ENCODE measurements at places on chromosomes 2 and 18.

- DNase-seq = no peak
Measured at GRCh38 chr2:71064754-71065621, 3.5 kb upstream of the NAGK start.

DNA sequence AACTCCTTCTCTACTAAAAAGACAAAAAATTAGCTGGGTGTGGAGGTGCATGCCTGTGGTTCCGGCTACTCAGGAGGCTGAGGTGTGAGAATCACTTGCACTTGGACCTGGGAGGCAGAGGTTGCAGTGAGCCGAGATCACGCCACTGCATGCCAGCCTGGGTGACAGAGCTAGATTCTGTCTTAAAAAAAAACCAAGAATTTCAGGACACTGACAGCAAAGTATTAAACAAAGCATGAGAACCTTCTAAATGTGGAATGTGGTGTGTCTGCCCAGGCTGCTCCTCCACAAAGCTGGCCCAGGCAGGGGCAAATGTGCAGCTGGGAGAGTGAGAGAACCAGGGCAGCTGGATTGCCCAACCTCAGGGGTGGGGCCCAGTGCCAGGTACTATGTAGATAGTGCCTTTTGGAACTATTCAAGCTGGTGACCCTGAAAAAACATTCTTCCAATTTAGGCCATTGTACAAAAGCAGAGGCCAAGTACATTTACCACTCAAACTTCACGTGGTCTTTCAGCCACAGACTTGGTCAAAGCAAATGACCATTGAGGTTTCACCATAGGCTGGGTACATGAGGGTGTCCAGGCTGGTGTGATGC is 6.7 kb upstream of the UGT1A5 start:
- no peak for DNase-seq

DNA sequence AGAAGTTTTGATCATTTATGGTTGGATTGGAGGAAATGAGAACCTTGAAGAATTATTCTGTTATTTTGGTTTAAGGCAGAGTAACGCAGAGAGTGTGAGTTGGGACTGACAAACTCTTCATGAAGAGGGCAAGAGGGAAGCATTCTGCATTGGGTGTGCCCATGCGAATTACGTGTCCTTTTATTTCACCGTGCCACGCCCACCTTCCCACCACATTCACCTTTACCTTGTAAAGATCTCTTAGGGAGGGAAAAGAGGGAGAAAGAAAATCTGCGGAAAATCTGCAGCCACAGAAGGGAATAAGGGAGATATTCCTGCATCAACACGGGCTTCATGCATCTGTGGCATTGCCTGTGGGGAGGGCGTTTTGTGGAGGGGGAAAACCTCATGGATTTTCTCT is 31.8 kb downstream of the SLC9A4 start:
- no peak for DNase-seq

- DNase-seq = no peak
Measured at GRCh38 chr18:49491534-49491856, 4.5 kb upstream of the C18orf32 start.

DNA sequence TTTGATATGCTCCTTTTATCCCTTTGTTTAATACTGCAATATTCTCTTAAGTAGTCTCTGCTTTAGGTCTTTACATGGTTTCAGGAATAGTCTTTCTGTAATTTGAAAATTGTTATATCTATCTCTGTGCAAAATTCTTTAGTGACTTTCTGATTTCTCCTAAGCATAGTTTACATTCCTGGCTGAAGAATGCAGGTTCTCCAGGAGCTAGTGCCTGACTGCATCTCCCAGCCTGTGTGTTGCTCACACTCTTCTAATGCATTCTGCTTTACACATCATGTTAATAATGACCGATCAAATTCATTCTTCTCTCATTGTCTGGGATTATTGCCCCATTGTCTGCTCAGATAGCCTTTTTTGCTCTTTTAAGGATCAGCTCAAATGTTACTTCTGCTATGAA is 1349.2 kb downstream of the DSC3 start:
- no peak for DNase-seq

GRCh38 chr2:71070294-71071093 is 2.0 kb downstream of the NAGK start:
- DNase-seq = no peak

- no peak for DNase-seq
Measured at GRCh38 chr2:151978709-151979108, 120.1 kb downstream of the CACNB4 start.

- no peak for DNase-seq
Measured at GRCh38 chr18:73663581-73663980, 484.1 kb downstream of the FBXO15 start.

DNA sequence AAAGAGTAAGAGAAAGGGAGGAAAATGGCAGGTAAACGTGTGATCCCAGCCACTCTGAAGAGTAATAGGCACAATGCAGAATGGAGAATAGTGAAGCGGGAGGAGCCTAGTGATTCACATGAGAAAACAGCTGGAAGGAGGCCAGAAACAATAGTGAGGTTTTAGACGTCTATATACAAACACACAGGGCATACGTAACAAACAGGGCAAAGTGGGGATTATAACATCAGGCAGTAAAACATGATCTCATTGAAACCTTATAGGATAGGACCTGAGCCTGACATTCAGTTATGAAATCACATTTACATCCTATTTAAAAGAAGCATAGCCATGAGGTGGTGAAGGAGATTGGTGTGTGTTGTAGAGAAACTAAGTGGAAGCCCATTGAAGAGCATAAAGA is 33.0 kb upstream of the GATA6 start:
- no peak for DNase-seq

GRCh38 chr2:39550701-39551285 is 113.7 kb upstream of the MAP4K3 start:
- DNase-seq = no peak

DNA sequence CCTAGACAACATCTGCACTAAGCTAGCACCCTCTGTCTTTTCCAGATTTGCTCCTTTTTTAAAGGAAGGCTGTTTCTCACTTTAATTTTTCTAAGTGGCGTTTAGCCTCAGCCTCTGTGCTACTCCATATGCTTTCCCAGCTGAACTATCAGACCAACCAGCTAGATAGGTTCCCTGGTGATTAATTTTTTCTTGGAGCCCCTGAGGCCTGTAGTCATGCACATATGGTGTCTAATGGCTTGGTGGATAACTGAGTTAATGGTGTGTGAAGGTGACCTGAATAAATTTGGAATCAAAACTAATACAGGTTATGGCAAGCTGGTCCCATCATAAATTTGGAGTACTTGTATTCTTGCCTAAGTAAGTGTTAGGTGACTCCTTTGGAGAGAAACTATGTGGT is 135.5 kb downstream of the MGAT5 start:
- no peak for DNase-seq

DNA sequence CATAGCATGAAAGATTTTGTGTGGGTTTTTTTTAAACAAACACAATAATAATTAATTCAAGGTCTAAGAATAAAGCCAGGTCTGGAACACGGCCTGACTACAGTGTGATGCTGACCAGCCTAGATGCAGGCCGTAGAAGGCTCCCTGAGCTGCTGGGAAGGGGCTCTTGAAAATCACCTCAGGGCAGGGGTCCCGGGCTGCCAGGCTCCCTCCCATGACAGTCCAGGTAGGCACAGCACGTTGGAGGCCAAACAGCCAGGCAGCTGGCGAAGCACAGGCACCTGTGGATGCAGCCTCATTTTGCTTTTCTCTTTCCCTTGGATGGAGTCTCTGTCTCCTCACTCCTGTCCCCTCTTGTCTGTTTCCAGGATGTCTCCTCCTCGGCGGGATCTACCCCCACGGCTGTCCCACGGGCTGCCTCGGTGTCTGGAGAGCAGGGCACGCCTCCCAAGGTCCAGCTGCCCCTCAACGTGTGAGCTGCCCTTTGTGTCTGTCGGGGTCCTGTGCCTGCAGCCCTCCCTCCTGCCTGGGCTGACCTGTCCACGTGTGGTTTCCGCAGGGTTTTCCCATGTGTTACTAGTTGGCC is 194.5 kb downstream of the SEPTIN10 start:
- DNase-seq = no peak

- no peak for DNase-seq
Measured at GRCh38 chr18:37783771-37784170, 218.2 kb upstream of the CELF4 start.

- DNase-seq = peak; percentile 60
Measured at GRCh38 chr18:3448838-3449511, 997 bp upstream of the TGIF1 start.

- DNase-seq = no peak
Measured at GRCh38 chr2:19714926-19715325, 186.9 kb downstream of the TTC32 start.

DNA sequence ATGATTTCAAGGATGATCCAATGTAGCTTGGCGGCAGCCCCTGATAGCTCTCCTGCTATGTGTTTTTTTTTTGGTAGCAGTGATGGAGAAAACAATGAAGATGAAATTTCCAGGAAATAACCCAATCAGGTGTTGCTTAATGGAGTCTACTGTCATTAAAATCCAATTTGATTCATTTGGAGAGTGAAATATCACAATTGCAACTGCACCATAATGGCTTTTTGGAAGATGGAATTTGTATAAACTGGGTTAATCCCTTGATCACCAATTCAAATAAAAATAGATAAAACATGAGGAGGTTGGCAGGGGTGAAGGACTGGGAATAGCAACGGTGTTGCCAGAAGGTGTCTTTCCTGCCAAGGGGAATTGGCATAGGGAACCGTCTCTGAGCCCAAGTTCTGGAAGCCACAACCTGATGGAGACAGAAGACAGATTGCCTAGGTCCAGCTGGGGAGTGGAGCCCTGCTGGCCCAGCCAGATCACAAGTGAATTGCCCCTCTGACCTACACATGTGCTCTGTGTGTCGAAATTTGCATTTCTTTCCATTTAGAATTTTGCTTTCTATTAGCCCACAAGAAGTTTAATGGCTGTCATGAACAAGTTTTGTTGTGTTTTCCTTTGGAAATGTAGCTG is 170.3 kb upstream of the SPRED2 start:
- no peak for DNase-seq

DNA sequence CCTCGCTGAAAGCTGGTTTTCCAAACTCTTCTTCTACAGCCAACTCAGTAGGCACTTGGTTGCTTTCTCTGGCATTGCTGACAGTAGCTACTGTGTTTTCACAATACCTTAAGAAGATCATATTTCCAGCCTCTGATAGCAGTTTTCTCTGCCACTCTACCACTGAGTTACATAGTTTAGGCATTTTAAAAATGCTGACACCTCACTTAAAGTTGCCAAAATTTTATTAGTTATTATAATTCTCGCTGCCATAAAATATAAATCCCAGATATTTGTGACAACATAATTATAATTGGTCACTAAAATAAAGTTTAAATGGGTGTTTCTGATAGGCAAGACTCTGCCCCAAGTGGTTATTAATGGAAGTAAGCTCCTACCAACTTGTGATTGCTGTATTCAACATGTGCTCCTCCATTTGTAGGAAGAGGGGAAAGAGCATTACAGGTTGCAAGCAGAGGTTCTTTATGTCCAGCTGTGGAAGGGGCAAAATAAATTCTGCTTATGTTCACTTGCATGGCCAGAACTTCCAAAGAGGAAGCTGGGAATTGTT is 1202.8 kb downstream of the CNTNAP5 start:
- no peak for DNase-seq

- no peak for DNase-seq
Measured at GRCh38 chr2:217106650-217107014, 246.8 kb upstream of the TNP1 start.

DNA sequence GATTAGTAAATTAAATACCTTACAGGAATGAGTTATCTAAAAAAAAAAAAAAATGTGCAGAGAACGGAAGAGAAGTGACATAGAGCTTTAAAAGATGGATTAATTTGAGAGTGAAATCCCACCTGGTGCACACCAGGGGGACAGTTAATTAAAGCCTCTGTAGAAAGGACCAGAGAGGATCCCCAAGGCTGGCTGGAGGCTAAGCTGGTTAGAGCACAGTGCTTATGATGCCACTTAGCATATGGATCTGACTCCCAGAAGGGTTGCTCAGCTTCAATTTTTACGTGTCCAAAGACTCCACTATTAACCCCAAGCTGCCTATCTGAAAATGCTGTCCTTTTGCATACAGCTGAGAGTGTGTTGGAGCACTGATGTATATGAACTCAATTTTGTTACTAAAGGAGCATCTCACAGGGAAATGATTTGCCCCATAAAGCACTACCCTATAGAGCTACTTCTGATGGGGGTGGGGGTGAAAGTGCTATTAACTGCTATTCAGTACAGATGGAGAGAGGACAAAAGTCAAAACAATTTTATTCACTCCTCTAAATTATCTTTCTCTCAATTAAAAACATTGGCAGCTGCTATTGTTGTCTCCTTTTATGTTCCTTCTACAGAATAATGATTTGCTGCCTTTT is 15.2 kb upstream of the SLC8A1 start:
- DNase-seq = no peak

- no peak for DNase-seq
Measured at GRCh38 chr18:28208268-28208667, 31.3 kb upstream of the CDH2 start.

GRCh38 chr2:30439879-30440278 is 7.2 kb upstream of the LCLAT1 start:
- no peak for DNase-seq

GRCh38 chr2:14756981-14757657 is 124.6 kb downstream of the LRATD1 start:
- no peak for DNase-seq

All from stimulated activated CD4-positive, alpha-beta T cell treated with anti-CD3 and anti-CD28 coated beads, Interleukin-4, amount 100 ng/mL, for 24 hours (primary cell).